ENCODE measurements at places on chromosomes 3 and 15.

GRCh38 chr15:87973501-87974215 lies 282.9 kb downstream of the NTRK3 start:
- DNase-seq = no peak

DNA sequence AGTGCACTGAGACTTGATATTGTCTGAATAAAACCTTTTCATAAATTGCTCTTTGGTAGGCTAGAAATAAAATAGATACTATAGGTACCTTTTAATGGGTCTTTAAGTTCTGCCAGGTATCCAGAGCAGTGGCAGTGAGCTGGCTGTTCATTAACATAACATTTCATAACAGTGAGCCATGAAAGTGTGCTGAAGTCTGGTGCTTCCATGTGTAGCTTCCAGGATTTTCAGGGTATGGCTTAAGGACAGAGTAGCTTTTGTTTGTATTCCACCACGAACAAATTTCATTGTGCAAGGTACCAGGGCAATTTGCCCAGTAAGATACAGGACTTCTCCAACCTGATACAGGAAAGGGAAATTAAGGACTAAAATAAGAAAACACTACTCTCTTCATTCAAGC lies 124.7 kb upstream of the NANOGP8 start:
- no peak for DNase-seq

- DNase-seq = no peak
Observed at GRCh38 chr3:80234706-80235105, 466.9 kb upstream of the ROBO1 start.

- no peak for DNase-seq
Observed at GRCh38 chr3:19931180-19931692, 2.8 kb downstream of the EFHB start.

DNA sequence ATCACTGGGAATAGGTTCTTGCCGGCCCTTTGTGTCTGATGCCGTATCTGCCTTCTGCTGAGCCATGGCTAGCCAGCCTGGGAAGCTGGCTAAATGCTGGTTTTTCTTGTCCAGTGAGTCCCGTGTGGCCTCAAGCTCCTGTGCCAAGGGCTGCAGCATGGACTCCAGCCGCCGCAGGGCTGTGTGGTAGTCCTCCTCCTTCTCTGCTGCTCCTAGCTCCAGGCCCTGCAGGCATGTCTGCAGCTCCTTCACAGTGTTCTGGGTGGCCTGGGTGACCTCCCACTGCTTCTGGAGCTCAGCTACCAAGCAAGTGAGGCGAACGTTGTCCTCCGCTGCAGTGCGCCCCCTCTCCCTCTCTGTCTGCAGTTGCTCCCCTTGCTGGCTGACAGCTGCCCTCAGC lies 24.9 kb downstream of the CXCR6 start:
- no peak for DNase-seq
